NCI-H1048 (cell line): ENCODE measurements at places on chromosomes 2 and 18.

DNA sequence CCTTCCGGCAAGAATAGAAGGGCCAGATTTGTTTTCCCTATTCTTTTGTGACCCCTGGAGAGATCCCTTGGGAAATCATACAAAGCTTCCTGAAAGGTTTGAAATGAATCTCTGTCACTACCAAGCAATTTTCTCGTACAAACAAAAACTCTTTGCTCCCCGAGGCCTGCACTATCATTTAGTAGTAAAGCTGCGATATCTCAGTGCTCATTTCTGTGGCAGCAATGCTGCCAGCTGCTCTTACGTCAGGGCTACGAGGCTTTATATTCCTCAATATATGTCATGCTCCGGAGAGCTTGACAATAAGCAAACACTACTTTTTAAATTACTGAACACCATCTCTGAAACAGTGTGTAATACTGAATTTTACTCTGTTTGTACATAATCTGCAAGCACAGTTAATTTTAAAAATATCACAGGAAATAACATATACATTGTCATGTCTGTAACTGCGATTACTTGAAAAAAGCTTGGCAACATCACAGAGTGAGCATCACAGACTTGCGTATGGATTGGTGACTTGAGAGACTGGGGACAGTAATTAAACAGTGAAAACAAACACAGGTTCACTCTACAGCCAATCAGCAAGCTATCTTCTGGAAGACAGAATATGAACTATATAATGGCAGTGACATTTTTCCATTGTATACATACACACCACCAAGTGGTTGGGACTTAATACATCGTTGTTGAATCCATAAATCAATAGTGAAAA lies 403.3 kb upstream of the NETO1 start:
- DNase-seq: no peak

DNA sequence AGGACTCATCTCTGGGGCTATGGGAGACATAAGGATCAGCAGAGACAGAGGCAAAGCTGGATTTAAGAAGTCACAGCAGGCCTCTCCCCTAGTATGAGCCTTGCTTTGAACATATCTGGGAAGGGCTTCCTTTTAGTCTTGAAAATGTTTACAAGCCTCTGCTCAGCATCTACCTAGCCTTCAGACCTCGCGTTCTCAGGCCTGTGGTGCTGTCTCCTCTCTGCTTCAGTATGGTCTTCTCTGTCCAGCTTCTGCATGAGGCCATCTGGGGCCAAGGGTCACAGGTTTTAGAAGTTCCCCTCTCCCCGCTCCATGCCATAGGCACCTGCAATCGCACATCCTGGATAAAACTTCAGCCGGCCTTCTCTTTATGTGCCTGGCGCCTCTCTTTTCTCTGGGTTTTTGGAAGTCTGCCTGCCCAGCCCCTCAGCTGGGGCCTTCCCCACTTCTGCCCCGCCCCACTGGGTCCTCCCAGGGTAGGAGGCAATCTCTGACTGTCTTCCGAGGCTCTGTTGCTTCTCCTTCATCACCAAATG lies 7.1 kb downstream of the ACTG2 start:
- no peak for DNase-seq

DNA sequence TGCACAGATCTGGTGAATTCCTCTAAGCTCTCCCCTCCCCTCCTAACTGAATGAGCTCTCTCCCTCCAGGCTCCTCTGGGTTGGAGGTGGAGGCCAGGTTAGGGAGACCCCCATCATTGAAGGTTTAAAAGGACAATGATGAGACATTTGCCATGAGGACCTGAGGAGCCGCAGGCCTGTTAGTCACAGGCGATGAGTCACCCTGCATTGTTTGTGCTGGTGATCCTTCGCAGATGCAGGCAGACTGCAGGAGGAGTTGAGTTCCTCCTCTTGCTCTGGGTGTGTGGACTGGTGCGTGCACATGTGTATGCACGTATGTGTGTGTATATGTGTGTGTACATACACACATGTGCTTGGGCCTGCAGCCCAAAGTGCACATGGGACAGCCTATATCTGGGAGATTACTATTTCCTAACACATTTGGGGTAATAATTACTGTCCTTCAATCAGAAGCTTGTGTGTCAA lies 42.0 kb downstream of the MCFD2 start:
- no peak for DNase-seq

DNA sequence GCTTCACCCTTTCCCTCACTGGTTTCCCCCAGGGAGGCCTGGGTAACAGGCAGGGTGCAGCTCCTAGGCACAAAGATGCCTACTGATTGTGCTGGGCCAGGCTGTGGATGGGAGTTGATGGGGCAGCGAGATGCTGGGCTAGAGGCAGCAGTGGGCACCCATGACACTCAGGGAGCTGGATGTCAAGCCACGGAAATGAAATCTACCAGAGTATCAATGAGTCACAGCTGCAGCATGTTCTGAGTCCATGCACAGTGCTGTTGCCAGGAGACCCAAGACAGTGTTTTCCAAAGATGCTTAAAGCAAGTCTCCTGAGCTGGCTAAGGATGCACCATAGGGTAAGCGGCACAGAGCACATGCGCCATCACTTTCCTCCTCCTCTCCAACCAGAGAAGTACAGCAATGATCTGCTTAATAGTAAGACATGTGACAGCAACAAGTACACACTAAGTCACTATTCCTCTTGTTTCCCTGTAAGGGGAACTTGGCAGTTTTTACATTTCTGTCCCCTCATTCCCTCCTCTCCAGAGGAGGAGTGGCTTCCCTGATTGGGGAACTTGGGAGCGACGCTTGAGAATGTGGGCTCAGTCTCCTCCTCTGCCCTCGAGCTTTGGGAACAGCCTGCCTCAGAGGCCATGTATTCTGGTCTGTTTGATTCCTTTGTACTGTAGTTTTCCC lies 57.2 kb downstream of the CDC42EP3 start:
- DNase-seq: no peak

- no peak for DNase-seq
These were observed 417.7 kb upstream of the SLC14A2 start for GRCh38 chr18:45197526-45197970.

DNA sequence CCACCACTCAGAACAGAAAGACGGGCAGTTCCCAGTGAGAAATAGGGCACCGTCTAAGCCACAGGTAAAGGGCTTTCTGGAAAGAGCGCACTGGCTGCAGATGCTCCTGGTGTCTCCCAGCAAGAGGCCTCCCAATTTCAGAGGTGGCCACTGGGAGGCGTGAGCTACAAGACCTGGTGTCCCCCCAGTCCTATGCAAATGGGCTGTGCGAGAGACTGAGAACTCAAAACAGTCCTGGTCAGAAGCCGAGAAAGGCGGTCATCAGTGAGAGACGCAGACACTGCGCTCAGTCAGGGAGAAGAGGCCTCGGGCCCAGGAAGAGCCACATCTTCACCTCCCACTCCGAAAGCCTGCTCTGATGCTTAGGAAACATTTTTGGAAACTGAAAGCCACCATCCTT lies 179.5 kb downstream of the EIPR1 start:
- no peak for DNase-seq

GRCh38 chr2:229920011-229920641 lies 1.7 kb downstream of the TRIP12 start:
- no peak for DNase-seq

GRCh38 chr2:171319164-171319810 lies 114.5 kb downstream of the METTL8 start:
- no peak for DNase-seq

- DNase-seq: no peak
These were observed 780.4 kb upstream of the NRXN1 start for GRCh38 chr2:51812138-51812866.

GRCh38 chr2:113060396-113060795 lies 1.4 kb downstream of the IL36RN start:
- no peak for DNase-seq
